ENCODE measurements at places on chromosomes 7 and 10. TPM values are rescaled to one million over a fixed set of nuclear protein-coding genes. Genes with fewer than 3 reads are reported as not detected.

The WDFY4 gene
- total RNA-seq, result 1.6 TPM

The TMEM178B gene
- 4.0 TPM for total RNA-seq

The GAD2 gene
- not detected for total RNA-seq

The ANKRD2 gene
- total RNA-seq, result 0.56 TPM

The AHR gene
- 34.3 TPM for total RNA-seq

The IGFBP3 gene
- total RNA-seq, result 7.9 TPM

The CDCA7L gene
- total RNA-seq, result 10.7 TPM

The SH2D4B gene
- 0.04 TPM for total RNA-seq

The WASHC2C gene
- 17.9 TPM for total RNA-seq

The GNGT1 gene
- total RNA-seq, result 0.08 TPM

The ZNF239 gene
- total RNA-seq, result 0.64 TPM

The SPDYE8 gene
- total RNA-seq, result not detected

The HPS6 gene
- 14.2 TPM for total RNA-seq

The PNLIPRP1 gene
- not detected for total RNA-seq

The ACSM6 gene
- not detected for total RNA-seq

The SLC18A3 gene
- total RNA-seq, result not detected

The HTR5A gene
- not detected for total RNA-seq

The HOXA3 gene
- total RNA-seq, result 5.4 TPM

The LRIT1 gene
- not detected for total RNA-seq

The NCF1 gene
- total RNA-seq, result 2.7 TPM

The SHLD2 gene
- 17.7 TPM for total RNA-seq

The CABCOCO1 gene
- not detected for total RNA-seq

The IFIT3 gene
- 3.8 TPM for total RNA-seq

The AKR1C2 gene
- 115 TPM for total RNA-seq

The ANKRD30A gene
- total RNA-seq, result not detected

The PIP gene
- total RNA-seq, result 0.56 TPM

The AGAP5 gene
- 2.7 TPM for total RNA-seq

The SPDYE2B gene
- not detected for total RNA-seq

The KEL gene
- 0.32 TPM for total RNA-seq

The OR13A1 gene
- 0.32 TPM for total RNA-seq

The FAM25G gene
- total RNA-seq, result 3.4 TPM

The MARVELD1 gene
- 12.1 TPM for total RNA-seq

The TMEM229A gene
- total RNA-seq, result not detected

The CRTAC1 gene
- total RNA-seq, result 1.5 TPM

The ITGA8 gene
- total RNA-seq, result 2.1 TPM

The TMEM225B gene
- 1.00 TPM for total RNA-seq

The C7orf57 gene
- total RNA-seq, result 1.00 TPM

The GIMAP6 gene
- total RNA-seq, result 2.4 TPM

The LIPF gene
- not detected for total RNA-seq

The TNS3 gene
- total RNA-seq, result 4.6 TPM

The SPACDR gene
- 0.24 TPM for total RNA-seq

The PRRT4 gene
- 1.3 TPM for total RNA-seq

The OR6V1 gene
- not detected for total RNA-seq

The IFIT5 gene
- total RNA-seq, result 5.3 TPM

The FOXP2 gene
- total RNA-seq, result 5.0 TPM

The SFXN3 gene
- total RNA-seq, result 4.9 TPM

The KIAA1217 gene
- total RNA-seq, result 69.4 TPM

The HSPA12A gene
- total RNA-seq, result 3.9 TPM

The NYAP1 gene
- total RNA-seq, result 0.16 TPM

The LDB3 gene
- 0.56 TPM for total RNA-seq

The CNPY1 gene
- total RNA-seq, result not detected

The GPER1 gene
- total RNA-seq, result 1.6 TPM

The ABCC2 gene
- total RNA-seq, result 0.36 TPM

The MAT1A gene
- 0.48 TPM for total RNA-seq

The PNLIPRP2 gene
- not detected for total RNA-seq

The MEPCE gene
- total RNA-seq, result 22.3 TPM

The SCIN gene
- 1.1 TPM for total RNA-seq

The DUSP5 gene
- total RNA-seq, result 26.8 TPM

The PLPP4 gene
- total RNA-seq, result not detected
